Activated effector memory CD4-positive, alpha-beta T cell treated with anti-CD3 and anti-CD28 coated beads, Interleukin-2, amount 50 U/mL, for 16 hours (primary cell): ENCODE measurements at places on chromosomes 5 and 9.
A peak's percentile ranks its signal among the peaks of the same experiment; 100 is the strongest.

GRCh38 chr9:98848450-98849149, 41.1 kb downstream of the GALNT12 start:
- peak; percentile 89 for DNase-seq

DNA sequence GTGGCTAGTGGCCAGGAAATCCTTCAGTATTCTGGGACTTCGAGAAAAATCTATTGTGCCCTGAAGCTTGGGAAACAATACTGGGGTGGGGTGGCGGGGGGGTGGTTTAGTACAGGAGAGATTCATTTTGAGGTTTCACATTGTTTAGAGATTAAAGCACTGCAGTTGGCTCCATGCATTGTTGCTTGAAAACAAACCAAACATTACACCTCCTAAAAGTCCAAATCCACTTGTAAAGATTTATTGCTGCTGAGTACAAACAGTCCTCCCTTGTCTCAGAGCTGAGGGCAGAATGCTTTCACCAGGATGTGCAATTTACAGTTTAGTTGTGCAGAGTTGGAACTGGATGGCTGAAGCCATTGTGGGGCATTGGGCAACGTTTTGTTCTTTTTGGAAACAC, 49.4 kb downstream of the GGTA1 start:
- DNase-seq, result no peak

GRCh38 chr9:92963831-92964606, 16.7 kb downstream of the FGD3 start:
- DNase-seq, result peak; percentile 87

GRCh38 chr5:59484618-59485017, 408.9 kb downstream of the PDE4D start:
- no peak for DNase-seq

DNA sequence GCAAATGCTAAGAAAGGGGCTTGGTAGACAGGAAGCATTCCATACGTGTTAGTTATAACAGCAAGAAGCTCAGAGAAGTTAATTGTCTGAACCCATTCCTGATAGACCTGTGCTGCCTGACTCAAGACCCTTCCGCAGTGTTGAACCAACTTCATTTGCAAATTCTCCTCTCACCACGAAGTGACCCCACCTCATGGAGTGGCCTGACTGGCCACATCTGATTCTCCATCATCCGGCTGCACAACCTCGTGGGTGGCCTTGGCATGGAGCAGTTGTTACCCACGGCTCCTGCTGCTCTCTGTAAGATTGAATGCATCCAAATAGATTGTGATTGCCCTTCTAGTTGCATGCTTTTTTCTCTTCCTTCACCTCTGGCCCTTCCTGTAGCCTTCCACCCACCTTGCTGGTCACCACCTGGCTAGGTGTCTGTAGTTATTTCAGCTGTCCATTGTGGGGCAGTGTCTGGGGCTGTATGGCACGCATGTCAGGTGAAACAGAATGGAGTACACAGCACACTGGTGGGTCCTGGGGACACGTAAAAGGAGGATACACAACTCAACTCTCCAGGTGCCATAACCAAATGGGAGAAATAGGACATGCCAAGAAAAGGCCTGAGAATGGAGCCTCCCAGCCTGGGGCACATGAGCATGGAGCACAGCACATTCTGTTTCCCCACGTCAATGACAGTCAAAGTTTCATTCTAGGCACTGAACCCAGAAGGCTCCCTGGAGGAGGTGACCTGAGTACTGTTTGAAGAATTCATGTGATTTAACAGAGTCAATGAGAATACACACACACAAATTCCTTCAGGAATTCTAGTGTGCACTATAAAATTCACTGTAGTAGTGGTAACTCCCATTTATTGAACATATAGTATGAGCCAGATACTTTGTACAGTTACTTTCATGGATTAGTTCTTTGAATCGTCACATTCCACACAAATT, 70.5 kb upstream of the PTCH1 start:
- no peak for DNase-seq
